Thoracic aorta (tissue), 2 donors: ENCODE measurements at places on chromosomes 3 and 15. TPM values are rescaled to one million over a fixed set of nuclear protein-coding genes. Genes with fewer than 3 reads are reported as not detected.

DNA sequence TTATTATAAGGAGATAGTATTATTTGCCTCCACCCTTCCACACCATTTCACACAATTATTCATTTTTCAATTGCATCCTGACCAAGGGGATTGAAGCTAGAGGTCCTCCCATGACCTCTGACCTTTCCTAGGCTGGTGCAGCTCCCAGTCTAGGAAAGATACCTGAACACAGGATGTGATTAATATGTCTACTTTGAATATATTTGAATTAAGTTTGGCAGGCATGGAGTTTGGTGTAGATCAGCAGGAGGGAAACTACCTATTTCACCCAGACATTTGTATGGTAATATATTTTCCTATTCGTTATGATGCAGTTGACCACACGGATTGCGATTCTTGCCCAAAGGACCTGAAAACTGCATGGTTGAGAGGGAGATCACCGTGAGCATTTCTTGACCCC is 596.3 kb downstream of the AGBL1 start:
- DNase-seq: no peak

DNA sequence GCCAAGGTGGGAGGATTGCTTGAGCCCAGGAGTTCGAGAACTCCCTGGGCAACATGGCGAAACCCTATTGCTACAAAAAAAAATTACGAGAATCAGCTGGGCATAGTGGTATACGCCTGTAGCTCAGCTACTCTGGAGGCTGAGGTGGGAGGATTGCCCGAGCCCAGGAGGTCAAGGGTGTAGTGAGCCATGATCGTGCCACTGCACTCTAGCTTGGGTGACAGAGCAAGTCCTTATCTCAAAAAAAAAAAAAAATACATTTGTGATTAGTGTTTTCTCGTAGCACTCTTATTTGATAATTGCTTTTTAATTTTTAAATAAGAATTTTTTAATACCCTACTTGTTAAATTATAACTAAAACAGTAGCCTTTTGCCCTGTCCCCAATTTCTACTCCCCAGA is 18.4 kb downstream of the IREB2 start:
- DNase-seq: no peak

- DNase-seq: no peak
These were observed 10.6 kb downstream of the TRH start for GRCh38 chr3:129985113-129985512.

Gene SLC28A2
- not detected for total RNA-seq

DNA sequence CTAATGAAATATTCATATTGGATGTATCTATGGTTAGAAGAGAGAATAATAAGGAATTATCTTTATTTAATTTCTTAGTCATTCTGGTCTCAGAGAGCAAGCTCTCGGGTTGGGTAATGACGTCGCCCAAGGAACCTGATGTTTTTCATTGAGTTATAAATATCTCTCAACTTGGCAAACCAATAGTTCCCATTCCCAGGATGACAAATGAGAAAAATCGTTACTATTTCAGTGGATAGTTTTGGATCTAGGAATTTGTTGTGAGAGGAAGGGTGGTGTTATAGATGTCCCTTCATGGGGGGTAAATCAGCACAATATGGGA is 162.9 kb upstream of the NR2E3 start:
- DNase-seq: no peak

GRCh38 chr15:67307889-67308597 is 53.5 kb downstream of the IQCH start:
- no peak for DNase-seq

DNA sequence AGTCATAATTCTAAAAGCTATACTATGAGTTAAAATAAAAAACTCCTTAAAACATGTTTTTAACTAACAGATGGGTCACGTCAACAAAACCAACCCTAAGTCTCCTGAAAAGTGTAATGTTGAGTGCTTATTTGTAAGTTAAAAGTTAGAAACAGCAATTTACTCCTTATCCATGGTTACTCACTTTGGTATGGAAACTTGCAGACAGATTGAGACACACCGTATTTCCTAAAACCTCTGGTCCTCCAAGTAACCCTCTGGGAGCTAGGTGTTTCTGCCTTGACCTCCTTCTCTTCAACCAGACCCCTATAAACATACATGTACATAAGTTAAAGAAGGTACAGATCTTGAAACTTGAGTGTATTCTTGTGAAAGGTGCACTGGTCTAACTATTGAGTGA is 3.1 kb downstream of the COL8A1 start:
- no peak for DNase-seq

Gene TRANK1
- 31.6 TPM for total RNA-seq
